ENCODE measurements at places on chromosomes 2 and 18.

GRCh38 chr18:45939236-45939635, 27.9 kb downstream of the EPG5 start:
- no peak for DNase-seq

DNA sequence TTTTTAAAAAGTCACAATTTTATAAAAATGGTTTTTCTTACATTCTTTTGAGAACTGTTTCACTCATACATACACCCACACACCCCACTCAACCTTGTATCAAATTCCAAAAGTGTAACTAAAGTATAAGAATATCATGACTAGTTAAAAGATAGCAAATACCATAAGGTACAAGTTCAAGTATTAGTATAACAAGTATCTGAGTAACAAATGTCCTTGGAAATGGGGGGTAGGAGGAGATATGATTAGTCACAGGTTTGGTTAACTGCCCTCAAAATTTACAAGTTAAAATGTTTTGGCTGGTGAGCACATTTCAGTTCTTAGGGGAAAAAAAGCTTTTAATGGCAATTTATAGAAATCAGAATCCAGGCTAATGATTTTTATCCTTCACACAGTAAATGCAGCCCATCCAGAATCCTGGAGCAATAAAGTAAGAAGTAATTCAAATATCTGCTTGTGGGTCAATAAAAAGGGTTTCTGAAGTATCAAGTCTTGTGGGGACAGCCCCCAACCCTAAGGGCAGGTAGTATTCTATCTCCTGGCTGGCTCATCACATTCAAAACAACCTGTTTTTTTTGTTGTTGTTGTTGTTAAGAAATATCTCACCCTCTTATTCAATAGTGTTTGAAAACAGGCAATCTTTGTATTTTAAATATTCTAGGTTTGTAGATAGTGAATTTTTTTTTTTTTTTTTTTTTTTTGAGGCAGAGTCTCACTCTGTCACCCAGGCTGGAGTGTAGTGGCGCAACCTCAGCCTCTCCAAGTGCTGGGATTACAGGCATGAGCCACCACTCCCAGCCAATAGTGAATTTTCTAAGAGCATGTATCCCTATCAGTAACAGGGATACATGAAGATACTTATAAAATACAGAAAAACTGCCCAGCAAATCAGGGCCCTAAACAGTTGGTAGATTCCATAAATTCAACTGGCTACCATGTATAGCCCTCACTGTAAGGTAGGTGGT, 14.5 kb downstream of the IAH1 start:
- no peak for DNase-seq

- no peak for DNase-seq
Observed at GRCh38 chr2:45003579-45004551, 5.4 kb downstream of the SIX2 start.

GRCh38 chr2:241507430-241508239, 749 bp downstream of the STK25 start:
- DNase-seq: peak; percentile 66

- DNase-seq: no peak
Observed at GRCh38 chr18:10168477-10168876, 254.7 kb downstream of the VAPA start.

GRCh38 chr2:86160156-86160952, 34.9 kb downstream of the IMMT start:
- DNase-seq: no peak

- DNase-seq: no peak
Observed at GRCh38 chr2:109312902-109313301, 183.9 kb downstream of the SH3RF3 start.

GRCh38 chr2:64225491-64225890, 81.3 kb upstream of the PELI1 start:
- DNase-seq: no peak

GRCh38 chr2:152445375-152445774, 110.4 kb downstream of the FMNL2 start:
- DNase-seq: no peak

- DNase-seq: peak; percentile 85
Observed at GRCh38 chr2:27380626-27381545, at the start of gene ZNF513. Gene ZNF513 (minus strand): TSS chr2:27380734. CDS start chr2:27380526, 208 bp downstream.

- no peak for DNase-seq
Observed at GRCh38 chr2:82137441-82137840, 1832.9 kb upstream of the LRRTM1 start.

- no peak for DNase-seq
Observed at GRCh38 chr2:237057893-237058300, 27.8 kb upstream of the COPS8 start.

DNA sequence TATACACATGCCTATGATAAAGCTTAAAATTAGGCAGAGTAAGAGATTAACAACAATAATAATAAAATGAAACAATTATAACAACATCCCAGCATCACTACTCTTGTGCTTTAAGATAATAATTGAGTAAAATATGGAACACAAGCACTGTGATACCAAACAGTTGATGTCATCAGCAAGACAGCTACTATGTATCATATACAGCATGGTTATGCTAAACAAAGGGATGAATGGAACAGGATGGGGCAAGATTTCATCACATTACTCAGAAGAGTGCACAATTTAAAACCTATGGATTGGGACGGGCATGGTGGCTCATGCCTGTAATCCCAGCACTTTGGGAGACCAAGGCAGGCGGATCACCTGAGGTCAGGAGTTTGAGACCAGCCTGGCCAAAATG, 1221.0 kb downstream of the SUCLG1 start:
- DNase-seq: no peak

DNA sequence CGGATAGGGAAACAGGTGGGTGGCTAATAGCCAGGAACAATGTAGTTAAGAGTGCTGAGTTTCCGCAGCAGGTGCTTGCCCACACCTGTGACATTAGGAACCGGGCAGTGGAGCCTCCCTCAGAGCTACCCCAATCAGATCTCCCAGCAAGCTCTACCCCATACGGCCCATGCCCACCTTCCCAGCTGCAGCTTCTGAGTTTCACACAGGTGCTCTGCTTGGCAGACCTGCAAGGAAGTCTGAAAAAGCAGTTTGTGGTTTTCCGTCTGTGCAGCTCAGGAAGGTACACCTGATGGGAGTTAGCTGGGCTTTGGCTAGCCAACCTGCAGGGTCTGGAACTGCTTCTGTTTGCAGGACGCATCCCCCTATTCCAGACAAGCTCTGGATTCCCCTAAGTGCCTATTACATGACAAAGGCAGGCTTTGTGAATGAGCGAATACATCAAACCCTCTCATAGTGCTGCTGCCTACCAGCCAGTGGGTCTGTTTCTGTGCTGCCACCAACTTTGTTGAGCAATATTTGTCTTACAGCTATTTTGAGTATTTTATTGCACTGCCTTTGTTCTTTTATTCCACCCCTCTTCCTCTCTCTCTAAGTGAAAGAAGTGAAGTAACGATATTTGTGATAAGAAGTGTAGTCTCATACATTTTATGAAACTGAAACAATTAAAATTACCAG, 24.7 kb upstream of the CEP68 start:
- no peak for DNase-seq

- peak; percentile 76 for DNase-seq
Observed at GRCh38 chr2:156435718-156436496, at the start of gene GPD2. Gene GPD2 (plus strand): TSS chr2:156436379. CDS start chr2:156476106, 39,727 bp downstream.

DNA sequence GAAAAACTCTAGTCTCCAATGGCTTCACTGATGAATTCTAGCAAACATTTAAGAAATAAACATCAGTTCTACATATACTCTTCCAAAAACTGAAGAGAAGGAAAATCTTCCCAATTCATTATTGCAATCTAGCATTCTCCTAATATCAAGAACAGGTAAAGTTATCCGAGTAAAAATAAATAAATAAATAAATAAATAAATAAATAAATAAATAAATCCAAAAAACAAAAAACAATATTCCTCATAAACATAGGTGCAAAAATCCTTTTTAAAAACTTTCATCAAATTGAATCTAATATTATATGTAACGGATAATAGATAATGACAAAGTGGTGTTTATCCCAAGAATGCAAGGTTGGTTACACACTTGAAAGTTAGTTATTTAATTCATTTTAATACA, 58.4 kb upstream of the TMEM247 start:
- DNase-seq: no peak

DNA sequence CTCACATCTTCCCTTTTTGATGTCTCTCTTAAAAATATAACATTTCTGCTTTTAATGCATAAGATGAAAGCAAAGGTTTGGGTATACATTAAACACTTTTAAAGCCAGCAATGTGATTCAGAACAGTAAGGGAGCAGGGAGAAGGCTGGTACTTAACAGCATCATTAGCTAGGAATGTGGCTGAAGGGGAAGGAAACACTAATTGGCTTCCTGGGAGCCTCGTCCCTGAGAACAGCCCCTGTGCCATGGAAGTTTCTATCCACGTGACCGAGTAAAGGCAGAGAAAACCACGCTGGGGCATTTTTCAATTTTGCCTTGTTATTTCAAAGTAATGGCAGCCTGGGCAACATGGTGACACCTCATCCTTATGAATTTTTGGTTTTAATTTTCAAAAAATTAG, 109.2 kb upstream of the GPC1 start:
- no peak for DNase-seq

GRCh38 chr2:90207454-90208058, 1516.1 kb downstream of the RPIA start:
- no peak for DNase-seq

DNA sequence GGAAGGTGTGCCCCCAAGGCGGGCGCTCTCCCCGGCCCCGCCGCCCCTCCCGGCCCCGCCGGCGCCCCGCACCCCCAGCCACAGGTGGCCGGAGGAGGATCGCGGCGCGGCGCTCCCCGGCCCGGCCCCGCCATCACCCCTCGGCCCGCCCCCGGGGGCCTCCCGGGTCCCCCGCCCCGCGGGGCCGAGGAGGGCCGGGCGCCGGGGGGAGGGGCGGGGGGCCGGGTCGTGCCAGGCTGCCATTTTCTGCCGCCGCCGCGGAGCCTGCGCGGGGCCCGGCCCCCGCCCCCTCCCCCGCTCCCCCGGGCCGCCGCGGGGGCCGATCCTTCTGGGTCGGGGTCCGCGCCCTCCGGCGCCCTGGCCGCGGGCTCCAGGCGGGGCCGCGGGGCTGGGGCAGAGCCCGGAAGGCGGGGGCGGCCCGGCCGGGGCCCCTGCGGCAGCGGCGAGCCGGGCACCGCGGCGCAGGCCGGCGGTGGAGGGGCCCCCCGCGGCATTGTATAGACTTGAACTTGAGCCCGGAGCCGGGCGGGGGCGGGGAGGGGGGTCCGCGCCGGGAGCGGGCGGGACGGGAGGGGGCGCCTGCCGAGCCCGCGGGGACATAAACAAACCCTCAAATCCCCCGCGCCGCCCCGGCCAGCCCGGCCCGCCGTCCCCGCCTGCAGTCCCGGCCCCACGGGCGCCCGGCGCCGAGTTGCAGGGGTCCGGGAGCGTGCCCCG, 556 bp downstream of the DNMT3A start:
- no peak for DNase-seq

DNA sequence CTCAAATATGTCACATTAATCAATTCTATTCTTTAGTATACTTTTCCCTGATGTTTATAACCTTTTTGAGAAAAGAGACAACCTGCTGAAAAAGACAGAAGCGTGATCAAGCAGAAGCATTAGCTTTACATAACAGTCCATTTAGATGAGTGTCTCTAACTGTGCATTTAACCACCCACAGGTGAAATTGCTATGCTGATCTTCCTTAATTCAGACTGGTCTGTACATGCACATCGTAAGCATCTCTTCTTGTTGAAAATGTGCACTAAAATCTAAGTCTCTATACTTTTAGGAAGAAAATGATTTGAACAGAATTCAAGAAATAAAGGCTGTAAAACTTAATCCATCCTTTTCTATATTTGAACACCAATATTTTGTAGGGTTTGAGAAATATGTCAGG, 794.4 kb upstream of the FSHR start:
- no peak for DNase-seq

DNA sequence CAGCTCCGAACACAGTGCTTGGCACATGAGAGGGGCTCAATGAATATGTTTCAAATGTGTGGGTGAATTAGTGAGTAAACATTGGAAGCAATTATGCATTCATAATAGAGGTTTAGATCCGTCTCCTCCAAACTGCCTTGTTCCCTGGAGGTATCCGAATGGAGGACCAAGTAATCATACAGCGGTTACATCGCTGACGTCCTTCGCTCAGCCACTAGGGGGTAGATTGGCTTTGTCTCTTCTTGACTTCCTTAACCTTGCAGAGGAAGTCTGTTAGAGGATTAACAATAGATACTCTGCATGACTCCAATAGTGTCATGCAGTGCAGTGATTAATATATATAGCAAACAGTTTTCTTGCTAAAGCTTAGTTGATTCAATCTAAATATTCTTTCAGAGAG, 517.0 kb downstream of the PTPRM start:
- no peak for DNase-seq

- DNase-seq: no peak
Observed at GRCh38 chr2:71886241-71886640, 261.4 kb downstream of the CYP26B1 start.

- DNase-seq: no peak
Observed at GRCh38 chr2:70939001-70939838, 3.5 kb downstream of the ATP6V1B1 start.

- no peak for DNase-seq
Observed at GRCh38 chr18:53843113-53843760, 381.2 kb downstream of the MBD2 start.

DNA sequence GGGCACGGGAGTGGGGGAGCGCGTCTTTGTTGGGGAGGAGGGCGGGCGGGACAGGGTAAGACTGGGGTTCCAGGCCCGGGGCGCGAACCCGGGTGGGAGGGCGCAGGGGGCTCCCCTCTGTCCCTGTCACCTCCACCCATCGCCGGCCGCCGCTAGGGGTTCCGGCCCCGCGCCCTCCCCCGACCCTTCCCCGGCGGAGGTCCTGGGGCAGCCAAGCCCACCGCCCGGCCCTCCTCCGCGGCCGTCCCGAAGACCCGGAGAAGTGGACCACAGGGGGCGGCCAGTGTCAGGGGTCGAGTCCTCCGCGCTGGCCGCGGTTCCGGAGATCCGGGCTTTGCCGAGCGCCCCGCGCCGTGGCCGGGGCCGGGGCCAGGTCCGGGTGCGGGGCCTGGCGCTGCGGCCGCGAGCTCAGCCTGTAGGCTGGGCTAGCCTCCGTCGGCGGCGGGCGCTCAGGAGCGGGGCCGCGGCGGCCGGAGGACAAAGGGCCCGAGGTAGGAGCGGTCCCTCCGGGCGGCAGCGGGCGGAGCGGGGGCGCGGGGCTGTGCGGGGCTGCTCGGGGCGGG, 16.6 kb upstream of the E2F6 start:
- peak; percentile 86 for DNase-seq

GRCh38 chr18:5710235-5710634, 166.4 kb upstream of the EPB41L3 start:
- DNase-seq: no peak

DNA sequence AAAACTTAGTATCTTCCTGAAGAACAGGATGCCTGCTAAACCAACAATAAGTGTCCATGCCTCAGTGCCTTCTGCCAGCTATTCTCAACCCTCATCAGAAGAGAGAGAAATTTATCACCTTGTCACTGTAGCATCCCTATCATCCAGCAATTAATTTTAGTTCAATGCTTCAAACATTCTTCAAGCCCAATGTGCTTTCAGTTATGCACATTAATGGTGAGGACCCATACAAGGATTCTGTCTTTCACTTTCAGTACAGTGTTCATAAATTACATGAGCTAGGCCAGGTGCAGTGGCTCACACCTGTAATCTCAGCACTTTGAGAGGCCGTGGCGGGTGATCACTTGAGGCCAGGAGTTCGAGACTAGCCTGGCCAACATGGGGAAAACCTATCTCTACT, 47.0 kb upstream of the MSH6 start:
- DNase-seq: no peak

All from progenitor cell of endocrine pancreas (in vitro differentiated cells).